ENCODE measurements at places on chromosomes 11 and 22.

DNA sequence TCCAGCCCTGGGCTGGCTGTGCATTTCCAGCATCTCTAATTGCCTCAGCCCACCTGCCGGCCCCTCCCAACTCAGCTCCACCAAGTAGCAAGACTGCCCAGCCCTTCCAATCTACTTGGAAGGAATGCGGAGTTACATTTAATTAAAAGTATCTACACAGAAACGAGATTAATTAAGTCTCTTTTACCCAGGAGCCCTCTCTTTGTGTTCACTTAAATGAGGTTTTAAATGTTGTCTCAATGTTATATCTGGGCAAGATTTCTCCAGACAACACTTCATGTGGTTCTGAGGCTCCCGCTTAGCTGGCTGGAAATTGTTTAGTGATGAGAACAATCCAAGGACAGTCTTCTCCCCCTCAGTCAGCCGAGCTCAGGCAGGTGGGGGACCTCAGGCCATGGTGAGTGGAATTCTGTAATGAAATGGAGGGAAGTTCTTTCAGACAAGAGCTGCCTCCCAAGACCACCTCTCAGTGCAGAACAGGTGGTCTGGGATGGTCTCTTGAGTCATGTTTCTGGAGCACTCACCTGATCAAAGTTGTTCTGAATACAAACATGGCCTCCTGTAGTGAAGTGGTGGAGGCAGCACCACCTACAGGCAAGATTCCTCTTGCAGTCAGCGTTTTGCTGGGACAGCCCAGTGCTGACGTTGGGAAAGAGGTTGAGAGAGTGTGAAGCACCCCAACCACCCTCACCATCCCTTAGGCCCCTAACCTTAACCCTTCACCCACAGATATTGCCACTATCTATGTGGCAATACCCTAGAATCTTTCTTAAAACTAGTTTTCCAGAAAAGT lies 371.6 kb downstream of the CADM1 start:
- DNase-seq: peak; percentile 1

- no peak for DNase-seq
Measured at GRCh38 chr11:126419801-126420697, 64.6 kb downstream of the ST3GAL4 start.

DNA sequence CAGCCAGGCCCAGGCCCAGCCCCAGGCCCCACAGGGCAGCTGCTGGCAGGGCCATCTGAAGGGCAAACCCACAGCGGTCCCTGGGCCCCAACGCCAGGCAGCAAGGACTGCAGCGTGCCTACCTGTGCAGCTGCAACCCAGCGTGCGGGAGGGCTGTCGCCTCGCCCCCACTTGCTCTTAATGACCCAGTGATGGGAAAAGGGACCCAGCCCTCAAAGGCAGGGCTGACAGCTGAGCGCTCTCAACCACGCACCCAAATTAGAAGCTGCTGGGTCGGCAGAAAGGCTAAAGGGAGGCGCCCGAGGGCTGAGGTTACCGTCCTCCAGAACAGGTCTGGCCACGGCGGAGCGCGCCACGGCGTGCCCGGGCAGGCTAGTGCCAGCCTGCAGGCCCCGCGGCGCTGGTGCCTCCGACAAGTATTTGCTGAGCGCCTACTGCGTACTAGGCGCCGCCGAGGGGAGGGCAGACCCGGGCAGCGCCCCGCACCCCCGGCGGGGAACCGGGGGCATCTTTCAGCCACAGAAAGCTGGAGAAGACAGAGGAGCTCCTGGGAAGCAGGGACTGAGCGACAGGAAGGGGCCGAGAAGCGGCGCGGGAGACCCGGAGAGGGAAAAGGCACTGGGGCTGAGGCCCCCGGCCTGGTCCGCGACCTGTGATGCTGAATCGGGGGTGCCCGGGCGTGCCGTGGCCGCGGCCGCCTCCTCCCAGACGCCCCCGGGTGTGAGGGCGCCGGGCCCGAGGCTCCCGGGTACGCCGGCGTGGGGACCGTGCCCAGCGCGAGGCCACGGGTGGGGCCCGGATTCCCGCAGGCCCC lies 773 bp downstream of the HRAS start:
- DNase-seq: no peak

DNA sequence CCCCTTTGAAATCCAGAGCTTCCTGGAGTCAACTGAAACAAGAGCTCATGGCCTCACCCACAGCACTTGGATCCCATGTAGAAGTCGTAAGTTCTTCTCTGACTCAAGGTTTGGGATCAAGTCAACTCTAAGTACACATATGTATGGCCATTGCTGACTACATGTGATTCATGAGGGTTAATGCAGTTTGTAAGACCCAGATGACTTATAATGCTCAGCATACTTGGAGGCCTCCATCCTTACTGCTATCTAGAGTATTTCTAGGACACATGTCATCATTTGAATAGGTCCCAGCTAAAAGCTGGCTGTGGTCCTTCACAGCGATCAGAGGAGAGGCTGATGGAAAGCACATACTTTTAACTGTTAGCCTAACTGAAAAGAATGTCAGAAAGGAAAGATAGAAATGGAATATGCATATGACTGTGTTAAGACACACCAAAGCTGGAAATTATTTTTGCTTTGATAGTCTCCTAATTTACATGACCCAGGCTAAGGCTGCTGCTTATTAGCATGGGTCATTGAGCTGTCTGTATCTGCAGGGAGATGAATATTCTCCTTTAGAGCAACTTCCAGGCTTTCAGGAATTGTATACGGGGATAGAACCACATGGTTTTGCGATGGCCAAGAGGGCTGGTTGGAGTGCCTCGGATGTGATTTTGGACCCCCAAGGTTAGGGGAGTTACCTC lies 76.3 kb downstream of the NTM start:
- DNase-seq: no peak

DNA sequence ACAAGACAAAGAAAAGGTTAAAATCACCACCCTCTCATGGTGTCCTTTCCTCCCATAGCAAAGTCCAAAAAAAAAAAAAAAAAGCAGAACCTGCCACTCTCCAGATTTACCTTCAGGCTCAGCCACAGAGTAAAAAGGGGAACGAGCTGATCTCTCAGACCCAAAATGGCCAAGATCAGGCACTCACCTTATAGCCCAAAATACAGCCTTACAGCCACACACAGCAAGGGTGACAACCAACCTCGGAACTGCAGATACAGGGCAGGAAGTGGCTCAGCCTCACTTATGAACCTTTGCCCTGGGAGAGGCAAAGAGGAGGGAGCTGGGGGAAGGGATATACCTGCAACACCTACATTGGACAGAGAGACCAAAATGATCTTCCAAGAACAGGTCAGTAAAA lies 4.5 kb downstream of the FHIP1B start:
- DNase-seq: no peak

DNA sequence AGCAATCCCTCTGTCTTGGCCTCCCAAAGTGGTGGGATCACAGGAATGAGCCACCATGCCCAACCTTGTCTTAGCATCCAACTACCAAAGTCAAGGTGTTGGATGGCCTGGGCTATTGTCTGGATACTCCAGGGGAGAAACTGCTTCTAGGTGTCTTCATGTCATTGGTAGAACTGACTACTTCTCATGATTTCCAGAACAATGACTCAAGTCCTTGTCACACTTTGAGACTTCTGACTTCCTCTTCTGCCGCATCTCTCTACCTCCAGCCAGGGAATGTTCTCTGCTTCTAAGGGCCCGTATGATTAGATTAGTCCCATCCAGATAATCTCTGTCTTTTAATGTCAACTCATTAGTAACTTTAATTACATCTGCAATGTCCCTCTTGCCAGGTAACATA lies 30.6 kb downstream of the APOL6 start:
- DNase-seq: no peak

DNA sequence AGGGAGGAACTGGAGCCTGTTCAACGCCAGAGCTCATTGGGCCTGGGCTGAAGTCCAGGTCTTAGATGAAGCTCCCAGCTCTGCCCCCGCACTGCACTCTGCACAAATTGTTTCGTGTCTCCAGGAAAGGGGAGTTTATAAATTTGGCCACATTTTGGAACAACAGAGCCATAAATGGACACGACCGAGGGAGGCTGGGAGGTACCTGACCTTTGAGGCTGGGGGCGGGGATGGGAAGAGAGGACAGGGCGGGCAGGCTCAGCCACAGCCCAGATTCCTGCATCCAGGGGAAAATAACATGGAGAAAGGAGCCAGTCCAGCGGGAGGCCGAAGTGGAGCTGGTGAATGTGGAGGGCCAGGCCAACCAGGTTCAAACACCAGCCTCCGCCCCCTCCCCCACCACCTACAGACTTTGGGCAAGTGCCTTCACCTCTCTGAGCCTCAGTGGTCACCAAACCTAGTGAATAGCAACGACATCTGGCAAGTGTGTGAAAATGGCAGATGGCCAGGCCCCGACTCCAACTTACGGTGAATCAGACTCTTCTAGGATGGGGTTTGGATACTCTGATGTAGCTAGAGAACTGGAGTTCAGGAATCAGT lies 36.8 kb upstream of the SMTN start:
- DNase-seq: no peak

- no peak for DNase-seq
Measured at GRCh38 chr11:13927481-13927880, 35.0 kb upstream of the SPON1 start.

GRCh38 chr22:26674211-26675190 lies 17.1 kb downstream of the MIAT start:
- DNase-seq: no peak

GRCh38 chr22:43346521-43346929 lies 3.4 kb upstream of the SCUBE1 start:
- DNase-seq: no peak

DNA sequence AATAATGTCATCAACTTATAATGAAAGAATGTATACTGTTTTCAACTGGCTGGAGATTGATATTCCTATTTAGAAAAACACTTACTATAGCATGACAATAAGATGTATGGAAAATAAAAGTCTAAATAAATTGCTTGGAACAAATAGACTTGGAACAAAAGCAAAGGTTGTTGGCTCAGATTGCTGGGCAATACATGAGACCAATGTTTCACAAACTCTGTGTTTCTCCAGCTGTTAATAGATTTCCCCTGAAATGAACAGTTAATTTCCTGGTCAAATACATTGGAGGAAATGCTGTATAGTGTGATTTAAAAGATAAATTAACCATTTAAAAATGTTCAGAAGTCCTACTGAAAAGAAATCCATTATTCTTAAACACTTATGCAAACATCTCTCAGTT lies 40.1 kb upstream of the CTSC start:
- DNase-seq: no peak

DNA sequence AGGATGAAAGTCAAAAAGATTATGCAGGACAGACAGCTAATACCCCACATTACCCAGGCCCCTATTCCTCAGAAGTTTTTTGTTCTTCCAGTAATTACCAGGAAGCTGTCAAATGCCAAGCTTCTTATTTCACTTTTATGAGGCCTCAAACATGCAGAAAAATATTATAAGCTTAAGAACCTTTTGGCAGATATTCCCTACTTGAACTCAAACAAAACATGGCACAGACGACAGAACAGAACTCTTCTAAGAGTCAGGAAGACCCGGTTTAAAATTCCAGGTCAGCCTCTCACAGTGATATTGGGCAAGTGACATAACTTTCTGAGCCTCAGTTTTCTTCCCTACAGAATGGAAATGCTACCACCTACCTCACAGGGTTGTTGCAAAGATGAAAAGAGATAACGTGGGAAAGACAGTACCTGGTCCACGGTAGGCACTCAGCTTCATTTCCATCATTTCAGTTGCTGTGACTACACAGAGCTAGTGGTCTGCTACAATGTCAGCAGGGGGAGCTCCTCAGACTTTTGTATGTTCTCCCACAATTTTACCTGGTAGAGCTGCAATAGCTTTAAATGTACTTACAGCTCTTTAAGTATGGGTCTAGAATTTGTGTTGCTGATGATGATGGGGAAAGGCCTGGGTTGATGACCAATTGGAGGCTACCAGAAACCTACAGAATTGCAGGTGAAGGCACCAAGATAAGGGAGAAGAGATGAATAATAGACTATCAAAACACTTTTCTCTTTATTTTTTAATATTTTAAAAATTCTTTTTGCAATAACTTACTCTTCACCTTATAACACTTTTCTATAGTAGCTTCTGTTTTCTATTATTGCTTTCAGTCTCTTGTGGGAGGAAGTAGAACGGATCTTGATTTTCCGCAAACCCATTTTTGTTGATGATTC lies 98.3 kb upstream of the CHRM4 start:
- DNase-seq: peak; percentile 64

DNA sequence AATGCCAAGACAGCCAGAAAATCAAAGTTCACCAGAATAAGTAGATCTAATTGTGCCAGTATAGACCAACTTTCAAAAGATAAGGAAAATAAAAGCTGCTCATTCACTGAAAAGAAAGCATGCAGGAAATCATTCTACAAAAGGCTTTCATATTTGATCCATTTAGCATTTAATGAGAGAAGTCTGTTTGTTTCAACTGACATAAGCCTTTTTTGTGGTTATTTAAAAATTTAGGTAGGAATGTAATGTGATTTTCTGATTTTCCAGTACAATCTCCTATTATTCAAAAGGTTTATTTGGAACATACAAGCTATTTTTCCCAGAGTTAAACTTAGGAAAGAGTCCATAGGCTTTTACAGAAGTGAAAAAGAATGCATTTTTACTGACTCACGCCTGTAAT lies 92.7 kb downstream of the SBF2 start:
- DNase-seq: no peak

GRCh38 chr11:118623269-118623655 lies 15.8 kb downstream of the PHLDB1 start:
- DNase-seq: peak; percentile 59
